HS-27A (cell line): ENCODE measurements at places on chromosomes 5 and 9.

GRCh38 chr5:6455571-6456200 lies 7.0 kb downstream of the UBE2QL1 start:
- no peak for DNase-seq

GRCh38 chr9:76425677-76426453 lies 31.6 kb upstream of the RFK start:
- no peak for DNase-seq

GRCh38 chr9:70195456-70195855 lies 63.3 kb upstream of the SMC5 start:
- DNase-seq, result no peak

DNA sequence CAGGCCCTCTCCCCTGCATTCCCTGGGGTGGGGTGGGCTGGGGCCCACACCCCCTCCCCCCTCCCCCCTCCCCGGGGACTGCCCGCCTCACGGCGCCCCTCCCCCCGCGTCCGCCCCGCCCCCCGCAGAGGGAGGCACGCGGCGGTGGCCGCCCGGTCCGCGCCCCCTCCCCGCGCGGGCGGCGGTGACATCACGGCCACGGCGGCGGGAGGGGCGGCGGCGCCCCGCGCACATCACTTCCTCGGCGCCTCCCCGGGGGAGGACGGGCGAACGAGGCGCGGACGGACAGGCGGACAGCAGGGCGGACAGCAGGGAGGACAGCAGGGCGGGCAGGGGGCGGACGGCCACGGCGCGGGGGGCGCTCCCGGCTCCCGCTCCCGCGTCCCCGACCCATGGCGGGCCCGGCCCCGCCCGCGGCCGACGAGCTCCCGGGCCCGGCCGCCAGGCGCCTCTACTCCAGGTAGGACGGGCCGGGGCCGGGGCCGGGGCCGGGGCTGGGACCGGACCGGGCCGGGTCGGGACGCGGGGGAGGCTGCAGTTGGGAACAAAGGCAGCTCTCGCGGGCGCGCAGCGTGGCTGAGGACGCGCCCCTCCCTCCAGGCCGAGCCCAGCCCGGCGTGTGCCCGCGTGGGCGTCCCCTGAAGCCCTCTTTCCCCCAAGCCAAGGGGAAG lies at the start of gene GPSM1:
Gene GPSM1, plus strand, starts transcription at position 236 of the 671 bp plus-strand sequence. Its CDS starts 157 bp downstream, at position 393.
- no peak for DNase-seq

- DNase-seq, result no peak
Observed at GRCh38 chr5:96530901-96531300, 97.9 kb upstream of the PCSK1 start.

GRCh38 chr5:39063037-39063436 lies 11.2 kb downstream of the RICTOR start:
- no peak for DNase-seq

DNA sequence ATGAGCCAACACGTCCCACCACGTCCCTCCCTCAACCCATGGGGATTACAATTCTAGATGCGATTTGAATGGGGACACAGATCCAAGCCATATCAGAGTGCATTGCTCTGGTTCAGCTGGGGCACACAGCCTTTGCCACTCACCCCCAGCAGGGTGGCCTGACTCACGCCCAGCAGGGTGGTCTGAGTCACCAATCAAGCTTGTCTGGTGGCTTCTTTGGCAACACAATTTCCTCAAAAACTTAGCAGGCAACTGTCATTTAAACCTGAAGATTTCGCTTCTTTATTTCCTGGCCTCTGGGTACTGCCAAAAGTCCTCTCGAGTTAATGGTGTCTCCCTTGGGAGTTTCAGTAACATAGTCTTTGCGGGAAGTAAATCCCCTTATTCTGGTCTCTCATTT lies 16.3 kb upstream of the SEMA5A start:
- peak; percentile 65 for DNase-seq

DNA sequence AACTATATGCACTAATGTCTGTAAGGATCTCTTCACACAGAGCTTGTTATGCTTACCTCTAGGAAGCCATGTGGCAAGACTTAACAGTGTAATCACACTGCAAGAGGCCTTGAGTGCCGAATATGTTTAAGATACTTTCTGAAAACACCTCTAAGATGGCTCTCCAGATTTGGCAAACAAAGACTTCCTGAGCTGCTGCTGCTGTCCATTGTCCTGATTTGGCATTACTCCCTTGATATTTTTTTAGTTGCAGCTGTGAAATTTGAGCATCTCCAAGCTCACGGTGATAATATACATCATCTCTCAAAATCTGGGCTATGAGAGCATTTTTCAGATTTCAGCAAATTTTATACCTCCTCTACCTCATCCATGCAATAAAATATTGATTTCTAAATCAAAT lies 384.5 kb upstream of the CDH6 start:
- DNase-seq, result no peak

DNA sequence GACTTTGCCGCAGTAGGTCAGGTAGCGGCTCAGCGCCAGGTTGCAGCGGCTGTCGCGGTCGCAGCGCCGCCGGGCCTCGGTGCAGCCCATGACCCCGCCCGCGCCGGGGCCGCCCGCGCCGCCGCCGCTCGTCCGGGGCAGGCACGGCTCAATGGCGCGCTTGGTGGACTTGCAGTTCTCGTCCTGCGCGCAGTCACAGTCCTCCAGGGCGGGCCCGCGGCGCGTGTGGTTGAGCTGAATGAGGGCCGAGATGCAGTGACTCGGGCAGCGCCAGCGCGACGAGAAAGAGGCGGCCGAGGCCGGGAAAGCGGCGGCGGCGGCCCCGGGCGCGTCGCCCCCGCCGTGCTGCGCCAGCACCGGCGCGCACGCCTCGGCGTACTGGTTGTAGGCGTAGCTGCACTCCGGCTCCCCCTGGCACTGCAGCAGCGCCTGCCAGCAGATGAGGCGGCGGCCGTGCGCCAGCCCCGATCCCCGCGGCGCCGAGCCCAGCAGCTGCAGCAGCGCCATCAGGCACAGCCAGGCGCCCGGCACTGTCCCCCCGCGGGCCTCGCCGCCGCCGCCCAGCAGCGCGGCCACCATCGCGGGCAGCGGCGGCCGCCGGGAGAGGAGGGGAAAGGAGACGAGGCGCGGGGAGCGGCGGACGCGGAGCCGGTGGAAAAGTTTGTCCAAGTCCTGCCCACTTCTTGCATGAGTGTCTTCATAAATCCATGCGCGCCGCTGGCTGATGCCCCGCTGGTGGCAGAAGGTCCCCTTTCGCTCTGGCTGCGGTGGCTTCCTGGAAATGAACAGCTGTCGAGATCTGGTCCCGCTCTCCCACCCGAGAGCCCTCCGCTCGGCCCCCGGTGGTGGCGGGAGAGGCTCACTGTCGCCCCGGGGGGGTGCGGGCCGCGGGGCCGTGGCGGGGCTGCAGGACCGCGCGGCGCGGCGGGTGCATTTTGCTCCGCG lies 833 bp downstream of the GAS1 start:
- DNase-seq, result no peak

GRCh38 chr9:94768766-94769165 lies 42.3 kb downstream of the AOPEP start:
- DNase-seq, result no peak
